Upper lobe of left lung (tissue), 6 donors: ENCODE measurements at places on chromosomes 1 and 21.

DNA sequence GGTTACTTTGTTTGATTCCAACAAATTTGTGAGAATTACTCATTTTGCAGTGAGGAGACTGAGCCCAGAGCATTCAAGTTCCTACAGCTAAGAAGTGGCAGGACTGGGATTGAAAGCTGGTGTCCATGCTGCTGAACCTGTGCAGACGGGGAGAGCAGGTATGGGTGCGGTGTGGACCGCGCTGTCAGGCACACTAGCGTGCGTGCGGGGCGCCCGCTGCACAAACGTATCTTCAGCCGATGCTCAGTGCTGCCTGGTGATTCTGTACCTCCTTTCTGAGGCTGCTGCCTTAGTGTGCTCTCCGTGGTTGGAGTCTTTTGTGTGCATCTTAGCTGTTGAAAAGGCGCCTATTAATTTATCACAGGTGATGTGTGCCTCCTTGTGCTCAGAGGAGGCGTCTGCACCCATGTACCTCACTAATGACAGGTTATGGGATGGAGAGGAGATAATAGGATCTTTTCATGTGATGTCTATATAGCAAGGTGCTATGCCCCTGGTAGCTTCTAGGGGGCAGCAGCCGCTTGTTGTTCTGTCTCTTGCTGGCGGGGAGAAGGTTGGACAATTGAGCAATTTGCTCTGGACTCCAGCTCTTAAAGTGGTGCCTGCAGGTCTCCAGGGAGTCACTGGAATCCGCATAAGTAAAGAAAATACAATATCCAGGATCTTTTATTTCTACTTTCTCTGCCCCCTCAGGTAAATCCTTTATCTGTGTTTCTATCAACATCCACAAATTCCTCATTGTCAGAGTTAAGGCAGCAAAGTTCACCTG lies 32.5 kb downstream of the PEX14 start:
- DNase-seq = peak; percentile 82

DNA sequence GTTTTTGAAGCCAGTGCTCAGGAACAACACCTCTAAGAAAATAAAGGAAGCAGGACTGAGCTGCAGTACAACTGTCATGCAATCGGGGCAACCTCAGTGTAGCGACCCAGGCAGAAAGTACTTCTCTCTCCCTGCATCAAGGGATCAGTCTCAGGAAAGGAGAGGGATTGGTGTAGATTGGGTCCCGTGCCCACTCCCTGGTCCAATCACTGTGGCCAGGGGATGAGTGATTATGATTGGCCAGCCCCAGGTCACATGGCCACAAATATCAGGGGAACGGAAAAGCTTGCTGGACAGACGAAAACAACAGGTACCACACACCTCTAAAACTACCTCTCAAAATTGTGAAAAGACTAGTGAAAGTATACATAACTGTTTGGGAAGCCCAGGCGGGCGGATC lies 136.2 kb upstream of the F3 start:
- no peak for DNase-seq

DNA sequence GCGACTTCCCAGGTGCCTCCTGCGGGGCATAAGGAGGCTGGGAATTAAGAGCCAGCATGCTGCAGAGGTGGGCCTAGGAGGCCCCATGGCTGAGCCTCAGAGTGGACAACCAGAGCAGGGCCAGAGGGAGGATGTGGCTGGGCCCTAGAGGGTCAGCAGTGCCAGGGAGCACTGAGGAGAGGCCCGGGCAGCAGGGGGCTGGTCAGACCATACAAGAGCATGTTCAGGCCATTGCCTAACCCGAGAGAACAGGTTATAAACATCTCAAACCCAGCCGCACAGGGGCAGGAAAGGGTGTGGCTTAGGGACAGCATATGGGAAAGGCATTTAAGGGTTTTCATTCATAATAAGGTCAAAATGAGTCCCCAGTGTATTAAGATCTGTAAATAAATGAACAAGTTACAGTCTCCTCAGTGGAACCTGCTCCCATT lies 51.1 kb downstream of the IER5 start:
- DNase-seq = no peak

DNA sequence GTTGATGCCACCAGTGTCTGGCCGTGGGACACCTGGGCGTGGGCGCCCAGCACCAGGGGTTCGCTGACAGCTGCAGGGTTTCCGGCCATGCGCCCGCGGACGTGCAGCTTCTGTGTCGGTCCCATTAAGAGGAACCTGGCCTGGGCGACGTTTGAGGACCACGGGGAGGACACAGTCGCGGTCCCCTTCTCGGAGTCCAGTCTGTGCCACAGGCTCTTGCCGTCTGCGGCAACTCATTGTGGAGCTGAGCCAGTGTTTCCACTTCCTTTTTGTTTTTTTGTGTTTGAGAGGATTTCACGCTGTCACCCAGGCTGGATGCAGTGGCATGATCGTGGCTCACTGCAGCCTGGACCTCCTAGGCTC lies 1.6 kb upstream of the C1orf159 start:
- DNase-seq = peak; percentile 80

DNA sequence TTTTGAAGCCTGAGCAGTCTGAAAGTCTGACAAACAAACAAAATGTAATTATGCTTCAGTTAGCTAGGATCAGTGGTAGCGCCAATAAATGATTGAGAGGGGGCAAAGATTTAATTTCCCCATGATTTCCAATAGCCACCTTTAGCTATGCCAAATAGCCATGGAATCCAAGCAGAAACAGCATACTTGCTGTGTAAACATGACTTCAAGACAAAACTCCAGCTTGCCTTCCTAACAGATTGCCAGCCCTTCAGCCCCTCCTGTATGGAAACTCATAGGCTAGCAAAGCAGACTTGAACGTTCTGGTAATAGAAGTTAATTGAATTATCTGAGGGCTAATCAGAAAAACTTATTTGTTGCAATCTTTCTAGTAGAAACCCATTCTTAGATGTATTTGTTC lies 25.6 kb upstream of the SLC30A1 start:
- DNase-seq = no peak

DNA sequence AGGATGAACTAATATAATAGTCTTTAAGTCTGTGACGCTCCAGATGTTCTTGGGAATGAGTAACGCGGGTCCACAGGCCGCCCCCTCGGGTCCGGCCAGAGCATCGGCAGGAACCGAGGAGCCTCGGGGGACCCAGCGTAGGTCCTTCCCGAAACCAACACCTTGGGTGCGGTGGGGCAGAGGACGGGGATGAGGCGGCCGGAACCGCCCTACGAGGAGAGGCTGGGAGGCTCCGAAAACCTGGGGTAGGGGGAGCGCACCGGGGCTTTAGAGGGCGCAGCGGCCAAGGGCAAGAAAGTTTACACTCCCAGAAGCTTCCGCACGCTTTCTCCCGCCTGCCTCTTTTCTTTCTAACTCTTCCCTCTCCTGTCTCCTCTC lies 7.1 kb downstream of the DMRTA2 start:
- DNase-seq = no peak

DNA sequence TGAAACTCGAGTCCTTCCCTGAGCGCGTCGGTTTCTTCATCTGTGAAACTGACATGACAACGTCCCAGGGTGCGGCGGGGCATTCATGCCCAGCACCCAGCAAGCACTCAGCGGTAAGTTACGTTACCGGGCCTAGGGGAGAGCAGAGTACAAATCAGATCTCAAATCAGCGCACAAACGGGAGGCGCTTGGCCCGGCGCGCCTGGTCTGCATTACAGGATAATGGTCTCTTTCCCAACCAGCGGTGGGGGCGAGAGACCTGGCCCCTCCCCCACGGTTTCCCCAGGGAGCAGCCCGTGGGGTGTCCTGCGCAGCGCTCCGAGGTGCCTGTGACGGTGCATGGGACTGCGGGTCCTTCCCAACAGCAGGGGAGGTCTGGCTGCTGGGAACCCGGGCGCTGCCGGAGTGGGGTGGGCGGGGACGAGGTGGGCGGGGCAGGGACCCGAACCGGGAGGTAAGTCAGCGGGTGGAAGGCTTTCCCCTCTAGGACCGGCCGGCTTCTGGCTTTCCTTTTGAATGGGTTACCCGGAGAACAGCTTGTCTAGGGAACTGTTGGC lies 1.0 kb downstream of the TMEM51 start:
- DNase-seq = peak; percentile 37
